Activated CD4-positive, alpha-beta T cell treated with anti-CD3 and anti-CD28 coated beads for 4 hours (primary cell): ENCODE measurements at places on chromosomes 11 and 22.

DNA sequence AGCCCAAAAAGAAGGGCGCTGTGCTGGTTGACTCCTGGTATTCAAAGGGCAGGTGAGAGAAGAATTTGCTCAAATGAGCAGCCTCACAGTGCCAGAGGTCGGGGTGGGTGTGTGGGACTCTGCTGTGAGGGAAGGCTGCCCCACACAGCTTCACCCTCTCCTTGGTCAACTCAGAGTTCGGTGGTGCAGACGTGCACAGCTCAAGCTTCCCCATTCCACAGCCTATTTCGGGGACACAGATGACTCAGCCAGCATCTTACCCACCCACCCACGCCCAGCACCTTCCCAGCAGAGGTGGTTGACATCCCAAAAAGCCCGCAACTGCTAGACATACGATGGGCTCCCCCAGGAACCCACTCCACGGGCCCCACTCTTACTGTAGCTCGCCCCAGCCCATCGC is 46.5 kb upstream of the CCND1 start:
- DNase-seq = no peak

DNA sequence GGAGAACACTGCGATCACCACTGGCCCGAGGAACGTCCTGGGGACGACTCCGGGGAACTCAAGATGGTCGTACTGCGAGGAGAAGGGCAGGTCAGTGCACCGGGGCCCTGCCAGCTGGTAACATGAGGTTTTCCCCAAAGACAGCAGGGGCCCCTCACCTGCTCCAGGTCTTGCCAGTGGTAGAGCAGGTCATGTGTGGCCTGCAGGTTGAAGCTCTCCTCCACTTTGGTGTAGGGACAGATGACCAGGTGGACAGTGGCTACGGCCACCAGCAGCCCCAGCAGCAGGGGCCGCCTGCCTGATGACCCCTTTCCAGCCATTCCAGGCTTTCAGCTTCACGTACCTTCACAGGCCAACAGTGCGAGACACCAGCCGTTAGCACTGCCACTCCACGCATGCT is 4.8 kb downstream of the ALG12 start:
- DNase-seq = no peak

DNA sequence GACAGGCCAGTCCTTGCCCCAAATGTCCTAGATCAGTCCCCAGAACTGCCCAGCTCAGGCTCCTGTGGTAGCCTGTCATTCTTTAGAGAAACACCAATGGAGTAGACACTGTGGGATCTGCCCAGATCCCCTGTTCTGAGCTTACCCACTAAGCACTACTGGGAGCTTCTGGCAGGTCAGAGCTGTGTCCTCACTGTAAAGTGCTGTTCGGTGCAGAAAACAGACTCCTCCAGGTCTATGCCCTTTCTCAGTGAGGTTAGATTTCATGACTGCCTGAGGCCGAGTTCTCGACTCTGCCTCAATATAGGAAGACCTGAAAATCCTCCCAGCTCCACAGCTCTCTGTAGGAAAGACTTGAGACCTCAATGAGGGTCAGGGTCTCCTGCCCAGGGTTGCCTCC is 67.5 kb upstream of the IGLL5 start:
- no peak for DNase-seq

- DNase-seq = no peak
These were observed 9.0 kb upstream of the SCGB1A1 start for GRCh38 chr11:62409831-62410230.

DNA sequence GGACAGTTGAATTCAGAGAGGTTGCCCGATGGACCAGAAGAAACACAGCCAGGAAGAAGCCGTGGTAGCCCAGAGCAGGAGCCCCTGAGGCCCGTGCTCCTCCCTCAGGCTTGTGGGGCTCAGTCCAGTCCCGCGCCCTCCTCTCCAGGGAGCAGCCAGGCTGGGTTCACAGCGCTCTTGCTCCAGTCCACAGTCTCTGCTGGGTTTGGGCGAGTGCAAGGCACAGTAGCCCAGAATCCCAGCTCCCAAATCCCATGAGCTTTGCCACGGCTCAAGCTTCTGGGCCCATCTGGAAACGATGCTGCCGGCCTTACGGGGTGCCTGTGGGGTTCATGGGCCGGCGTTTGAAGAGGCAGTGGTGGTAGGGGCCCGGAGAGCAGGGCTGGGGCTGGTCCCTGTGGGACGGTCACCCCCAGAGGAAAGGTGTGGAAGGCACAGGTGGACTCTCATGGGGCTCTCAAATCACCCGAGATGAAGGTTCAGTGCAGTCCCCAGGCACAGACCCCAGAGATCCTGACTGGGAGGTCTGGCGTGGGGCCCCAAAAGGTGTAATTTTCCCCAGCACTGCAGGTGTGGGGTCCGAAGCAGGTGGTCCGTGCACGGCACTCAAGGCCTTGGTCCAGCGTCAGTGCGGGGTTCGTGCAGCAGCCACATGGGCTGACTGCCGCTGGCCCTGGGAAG is 30.6 kb upstream of the ATXN10 start:
- no peak for DNase-seq

- no peak for DNase-seq
These were observed 3.0 kb upstream of the NRGN start for GRCh38 chr11:124736736-124737135.
